Stimulated activated CD4-positive, alpha-beta T cell treated with anti-CD3 and anti-CD28 coated beads, Interleukin-2, amount 100 ng/mL, for 4 hours (primary cell): ENCODE measurements at places on chromosomes 5 and 9.

GRCh38 chr9:4979239-4979638, 5.8 kb upstream of the JAK2 start:
- DNase-seq: no peak

- no peak for DNase-seq
Observed at GRCh38 chr5:13511442-13511841, 433.0 kb downstream of the DNAH5 start.

GRCh38 chr5:22531986-22532385, 321.2 kb downstream of the CDH12 start:
- DNase-seq: no peak

DNA sequence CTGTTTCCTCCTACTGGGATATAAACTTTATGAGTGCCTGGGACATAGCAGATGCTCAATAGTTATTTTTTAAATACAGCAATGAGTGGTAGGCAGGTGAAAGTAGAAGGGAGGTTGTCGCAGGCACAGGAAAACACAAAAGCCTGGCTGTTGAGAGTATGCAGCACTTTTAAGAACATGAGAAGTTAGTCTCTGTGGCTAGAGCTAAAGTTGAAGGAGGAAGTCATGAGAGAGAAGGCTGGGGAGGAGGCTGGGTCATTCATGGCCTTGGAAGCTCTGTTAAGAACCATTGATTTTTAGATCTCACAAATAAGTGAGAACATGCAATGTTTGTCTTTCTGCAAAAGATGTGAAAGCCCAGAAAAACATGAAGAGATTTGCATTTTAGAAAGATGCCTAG, 126.7 kb downstream of the PRKACG start:
- no peak for DNase-seq

DNA sequence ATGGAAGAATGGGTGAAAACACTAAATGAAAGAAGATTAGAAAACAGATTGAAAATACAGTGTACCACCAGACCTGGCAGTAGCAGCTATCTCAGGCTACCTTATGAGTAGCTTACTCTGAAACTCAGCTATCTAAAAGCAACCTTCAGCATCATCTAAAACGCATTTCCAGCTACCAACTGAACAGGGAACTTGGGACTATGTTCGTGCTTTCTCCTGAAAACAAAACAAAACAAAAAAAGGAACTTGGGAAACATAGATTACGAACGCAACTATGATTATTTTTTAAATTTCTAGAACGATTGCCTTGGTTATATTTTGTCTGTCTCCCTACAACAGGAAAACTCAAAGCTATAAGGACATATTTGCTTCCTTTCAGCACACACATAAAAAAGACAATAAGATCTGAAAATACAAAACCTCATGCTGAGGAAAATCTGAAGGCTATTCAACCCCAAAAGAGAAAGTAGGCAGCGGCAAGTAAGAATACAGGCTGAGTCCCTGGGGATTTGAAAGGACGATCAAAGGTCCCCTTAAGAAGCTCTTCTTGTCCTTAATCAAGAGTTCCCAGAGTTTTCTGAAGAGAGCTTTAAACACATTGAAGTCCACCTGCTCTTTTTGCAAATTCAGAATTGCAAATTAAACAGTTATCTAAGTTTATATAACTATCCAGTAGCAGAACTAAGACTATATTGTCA, 53.4 kb downstream of the OR2K2 start:
- no peak for DNase-seq

DNA sequence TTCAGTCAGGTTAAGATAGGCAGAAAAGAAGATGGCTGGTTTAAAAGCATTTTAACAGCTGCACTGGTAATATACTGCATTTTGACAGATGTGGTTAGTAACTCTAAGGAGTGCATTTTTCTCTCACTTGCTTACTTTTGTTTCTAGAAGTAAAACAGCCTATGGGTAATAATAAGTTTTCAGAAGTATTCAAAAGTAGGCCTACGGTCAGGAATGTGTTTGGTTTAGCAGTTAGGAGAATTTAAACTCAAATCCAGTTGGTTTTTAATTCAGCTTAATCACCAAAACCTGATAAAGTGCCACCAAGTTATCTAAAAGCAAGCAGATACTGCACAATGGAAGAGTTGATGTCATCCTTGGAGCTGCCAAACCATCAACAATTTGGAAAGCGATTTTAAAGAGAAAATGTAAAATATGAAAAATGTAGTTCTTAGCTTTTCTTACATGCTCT, 160.3 kb downstream of the ARSB start:
- no peak for DNase-seq

DNA sequence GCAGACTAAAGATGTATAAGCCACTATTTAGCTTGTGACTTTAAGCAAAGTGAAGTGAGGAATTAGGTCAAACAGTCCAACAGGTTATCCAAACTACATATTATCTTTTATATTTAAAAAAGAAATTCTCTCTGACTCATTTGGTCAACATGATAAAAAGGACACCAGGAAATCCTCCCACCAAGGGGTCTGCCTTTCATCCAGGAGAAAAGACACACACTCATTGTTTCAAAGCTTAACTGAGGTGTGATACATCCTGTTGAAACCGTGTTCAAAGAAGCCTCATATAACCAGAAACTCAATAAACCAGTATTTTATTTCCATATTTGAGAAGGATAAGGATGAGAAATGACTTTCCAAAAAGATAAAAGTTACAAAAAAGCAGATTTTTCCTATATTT, 417.1 kb downstream of the HCN1 start:
- DNase-seq: no peak

DNA sequence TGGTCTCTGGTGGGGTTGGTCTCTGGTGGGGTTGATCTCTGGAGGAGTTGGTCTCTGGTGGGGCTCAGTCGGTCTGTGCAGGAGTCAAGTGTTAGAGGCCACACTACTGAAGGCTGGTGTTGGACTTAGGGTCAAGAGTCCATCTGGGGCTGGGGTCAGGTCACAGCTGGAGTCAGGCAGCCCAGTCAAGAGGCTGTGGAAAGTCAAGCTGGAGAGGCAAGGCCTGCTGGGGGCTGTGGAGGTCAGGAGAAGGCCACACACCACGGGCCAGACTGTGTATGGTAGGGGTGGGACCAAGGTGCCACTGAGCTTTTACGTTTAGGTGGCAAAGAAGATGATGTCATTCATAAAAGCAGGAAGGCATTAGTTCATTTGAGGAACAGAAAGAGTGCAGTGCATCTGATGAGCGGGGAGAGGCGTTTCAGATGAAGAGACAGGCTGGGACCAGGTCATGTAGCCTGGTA, 16.7 kb upstream of the CD74 start:
- no peak for DNase-seq

- no peak for DNase-seq
Observed at GRCh38 chr9:15189481-15189880, 117.5 kb downstream of the TTC39B start.

- DNase-seq: peak; percentile 89
Observed at GRCh38 chr5:142769793-142770649, at the start of gene ARHGAP26. Gene ARHGAP26, plus strand, starts transcription at chr5:142770377. Its CDS starts 385 bp downstream, at chr5:142770762.

DNA sequence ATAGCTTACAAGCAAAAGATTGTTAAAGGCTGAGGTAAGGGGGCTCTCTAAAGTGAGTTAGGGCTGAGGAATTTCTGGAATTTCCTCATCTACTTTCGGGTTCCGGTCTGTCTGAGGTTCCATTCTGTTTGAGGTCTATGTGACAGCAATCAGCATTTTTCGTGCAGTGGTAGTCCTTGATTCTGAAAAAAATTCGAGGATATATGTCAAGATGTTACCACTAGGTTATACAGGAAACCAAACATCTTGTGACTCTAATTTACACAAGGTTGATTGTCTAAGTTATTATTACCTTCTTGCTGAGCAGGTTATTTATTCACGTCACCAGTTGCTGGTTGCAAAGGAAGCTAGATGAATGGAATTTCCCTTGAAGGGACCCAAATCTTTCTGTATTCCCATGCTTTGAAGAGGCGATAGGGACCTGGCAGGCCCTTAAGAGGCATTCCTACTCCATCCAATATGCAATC, 35.2 kb downstream of the RLN2 start:
- DNase-seq: no peak

DNA sequence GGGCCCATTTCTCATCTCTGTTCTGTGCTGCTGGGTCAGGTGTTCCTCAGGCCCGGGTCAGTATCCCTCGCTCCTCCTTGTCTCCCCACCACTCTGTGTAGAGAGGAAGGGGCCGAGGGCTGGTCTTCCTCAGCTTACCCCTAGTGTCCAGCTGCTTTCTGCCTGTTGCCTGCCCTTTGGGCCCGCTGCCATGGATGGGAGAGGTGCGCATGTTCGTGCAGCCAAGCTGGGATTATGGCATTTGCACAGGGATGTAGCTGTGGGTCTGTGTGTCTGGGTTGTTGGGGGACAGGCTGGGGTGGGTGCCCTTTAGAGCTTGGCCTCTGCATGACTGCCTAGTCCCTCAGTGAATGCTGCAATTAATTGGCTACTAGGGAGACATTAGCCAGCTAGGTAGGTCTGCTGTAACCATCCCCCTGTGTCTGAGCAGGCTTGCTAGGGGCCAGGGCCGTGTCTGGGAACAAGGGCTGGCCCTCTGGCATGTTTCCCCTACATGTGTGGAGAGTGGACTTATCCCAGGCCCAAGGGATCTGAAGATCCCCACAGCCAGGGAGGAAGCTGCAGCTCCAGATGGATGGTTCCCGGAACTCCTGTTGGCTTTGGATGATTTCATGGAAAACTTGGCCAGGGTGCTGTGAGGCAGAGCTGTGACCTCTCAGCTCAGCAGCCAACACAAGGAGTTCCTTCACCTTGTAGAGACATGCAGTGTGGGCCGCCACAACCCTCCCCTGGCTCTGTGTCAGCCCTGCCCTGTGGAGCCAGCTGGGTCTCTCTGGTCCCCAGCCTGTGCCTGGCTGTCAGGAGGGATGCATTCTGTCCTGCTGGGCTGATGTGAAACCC, 161.9 kb downstream of the MACROH2A1 start:
- no peak for DNase-seq

DNA sequence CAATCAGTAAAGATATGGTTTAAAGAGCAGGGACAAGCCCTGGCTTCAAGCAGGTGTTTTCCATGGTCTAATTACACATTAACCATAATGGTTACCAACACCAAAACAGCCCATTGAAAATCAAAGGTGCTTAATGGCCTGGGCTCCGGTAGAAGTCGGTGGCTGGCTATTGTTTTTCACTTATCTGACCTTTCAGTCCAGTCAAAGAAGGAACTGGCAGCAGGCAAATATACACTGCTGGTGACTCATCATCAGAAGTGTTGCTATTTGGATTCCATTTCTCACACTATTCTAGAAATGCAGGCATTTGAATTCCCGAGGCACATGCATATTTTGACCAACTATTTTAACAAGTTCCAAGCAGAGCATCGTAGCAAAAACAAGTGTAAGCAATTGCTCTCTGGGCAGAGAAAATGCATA, 26.3 kb upstream of the GABRP start:
- DNase-seq: no peak

DNA sequence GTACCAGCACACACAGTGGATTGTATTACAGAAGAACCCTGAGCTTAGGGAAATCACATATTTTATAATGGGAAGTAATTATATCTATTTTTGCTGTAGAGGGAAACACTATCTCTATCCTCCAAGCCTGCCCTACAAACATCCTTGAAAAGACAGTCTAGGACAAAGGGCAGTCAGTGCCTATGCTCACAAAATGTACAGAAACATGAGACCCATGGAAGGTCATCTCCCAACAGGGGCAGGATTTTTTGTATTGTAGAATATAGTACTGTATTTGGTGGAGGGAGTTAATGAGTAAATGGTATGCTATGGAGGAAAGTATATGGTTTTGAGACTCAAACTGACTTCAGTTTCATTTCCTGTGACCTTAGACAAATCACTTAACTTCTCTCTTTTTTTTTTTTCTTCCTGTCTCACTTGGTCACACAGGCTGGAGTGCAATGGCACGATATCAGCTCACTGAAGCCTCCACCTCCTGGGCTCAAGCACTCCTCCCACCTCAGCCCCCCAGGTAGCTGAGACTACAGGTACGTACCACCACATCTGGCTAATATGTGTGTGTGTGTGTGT, 5.8 kb upstream of the RAB14 start:
- DNase-seq: no peak

GRCh38 chr5:143649937-143650621, 161.9 kb upstream of the HMHB1 start:
- DNase-seq: no peak

DNA sequence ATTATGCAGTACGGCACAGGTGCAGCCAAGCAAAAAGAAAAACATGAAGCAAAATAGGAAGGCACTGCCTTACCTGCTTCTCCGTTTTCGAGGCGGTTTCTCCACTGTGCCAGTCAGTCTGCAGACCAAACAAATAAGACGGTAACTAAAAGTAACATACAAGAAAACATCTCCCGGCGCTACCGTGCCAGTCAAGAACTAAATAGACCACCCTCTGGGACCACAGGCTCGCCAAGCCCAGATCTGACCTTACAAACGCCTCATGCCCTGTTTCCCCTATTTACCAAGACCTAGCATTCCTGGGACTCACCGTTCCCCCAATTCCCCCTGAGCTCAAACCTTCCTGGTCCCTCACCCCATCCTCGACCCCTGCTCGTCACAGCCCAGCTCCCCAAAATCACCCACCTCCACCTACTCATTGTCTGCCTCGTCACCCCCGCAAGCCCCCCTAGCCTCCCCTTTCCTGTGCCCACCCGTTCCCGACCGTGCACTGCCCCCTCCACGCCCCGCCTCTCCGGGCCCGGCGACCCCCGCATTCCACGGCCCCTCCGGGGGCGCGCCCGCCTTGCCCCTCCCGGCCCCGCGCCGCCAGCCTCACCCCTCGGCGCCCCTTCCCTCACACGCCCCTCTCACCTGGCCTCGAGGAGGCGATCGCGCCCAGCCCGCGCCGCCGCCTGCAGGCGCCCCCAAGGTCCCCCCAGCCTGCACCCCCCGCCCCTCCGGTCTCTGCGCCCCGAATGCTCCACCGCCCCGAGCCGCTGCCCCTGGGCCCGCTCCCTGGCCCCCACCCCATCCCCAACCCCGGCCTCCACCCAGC, 560 bp downstream of the SCAI start:
- DNase-seq: no peak

DNA sequence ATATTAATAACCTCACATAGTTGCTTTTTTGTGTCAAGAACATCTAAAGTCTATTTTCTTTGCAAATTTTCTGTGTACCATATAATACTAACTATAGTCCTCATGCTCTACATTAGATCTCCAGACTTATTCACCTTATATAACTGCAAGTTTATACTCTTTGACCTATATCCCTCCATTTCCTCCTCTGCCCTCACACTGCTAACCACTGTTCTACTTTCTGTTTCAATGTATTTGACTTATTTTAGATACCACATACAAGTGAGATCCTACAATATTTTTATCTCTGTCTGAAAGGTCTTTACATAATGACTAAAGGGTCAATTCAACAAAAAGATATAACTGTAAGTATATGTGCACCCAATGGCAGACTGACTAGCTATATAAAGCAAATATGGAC, 789.7 kb upstream of the ZNF608 start:
- no peak for DNase-seq

GRCh38 chr5:43036856-43037635, 3.1 kb downstream of the ANXA2R start:
- DNase-seq: no peak

- DNase-seq: no peak
Observed at GRCh38 chr5:150078802-150079689, 7.3 kb downstream of the CSF1R start.
